ENCODE measurements at places on chromosomes 1 and 21.

DNA sequence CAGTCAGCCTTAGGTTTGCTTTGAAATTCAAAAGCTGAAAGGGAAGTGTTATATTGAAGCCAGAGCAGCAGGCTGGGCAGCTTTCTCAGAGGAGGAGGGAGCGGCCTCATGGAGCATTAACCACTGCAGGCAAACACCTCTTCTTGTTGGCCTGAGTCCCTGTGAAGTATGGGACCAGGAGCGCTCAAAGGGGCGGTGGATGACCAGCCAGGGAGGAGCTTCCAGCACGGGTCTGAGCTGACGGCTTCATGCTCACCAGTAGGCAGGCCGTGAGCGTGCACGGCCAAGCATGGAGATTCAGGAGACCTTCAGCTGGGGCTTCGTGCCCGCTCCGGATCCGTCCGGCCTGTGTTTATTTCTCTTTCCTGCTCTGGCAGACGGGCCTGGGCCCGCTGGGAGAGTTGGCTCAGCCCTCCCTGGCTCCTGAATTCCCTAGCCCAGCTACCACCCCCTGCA, 245.2 kb downstream of the TRABD2B start:
- no peak for DNase-seq

GRCh38 chr1:61450872-61451571, 273.9 kb downstream of the TM2D1 start:
- DNase-seq = no peak

DNA sequence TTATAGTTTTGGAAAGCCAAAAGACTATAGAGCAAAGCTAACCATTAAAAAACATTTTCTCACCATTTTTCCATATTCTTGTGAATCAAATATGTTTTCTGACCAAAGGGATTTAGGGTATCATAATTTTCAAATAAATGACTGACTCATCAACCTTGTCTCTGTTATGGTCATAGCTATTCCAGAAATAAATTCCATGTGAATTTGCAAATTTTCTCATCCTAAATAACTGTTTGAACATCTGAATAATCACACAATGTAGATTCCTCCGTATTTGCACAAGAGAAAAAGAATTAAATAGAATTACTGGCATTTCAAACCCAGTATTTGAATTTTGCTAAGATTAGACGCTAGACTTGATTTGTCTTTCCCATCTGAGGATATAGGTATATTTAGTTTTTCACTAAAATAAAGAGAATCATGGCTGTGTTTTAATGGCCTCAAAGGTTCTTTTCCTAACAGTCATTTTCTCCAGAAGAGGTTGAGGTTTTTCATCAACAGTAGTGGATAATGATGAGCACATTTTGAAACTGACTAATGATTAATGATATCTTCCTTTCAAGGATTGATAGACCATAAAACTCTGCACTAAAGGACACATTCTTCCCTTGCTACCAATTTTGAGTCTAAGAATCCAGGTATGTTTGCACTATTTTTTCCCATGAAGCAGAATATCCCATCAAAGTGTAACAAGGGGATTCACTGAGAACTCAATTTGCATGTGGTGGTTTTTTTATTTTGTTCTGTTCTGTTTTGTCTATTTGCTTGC, 9.5 kb upstream of the DUSP23 start:
- DNase-seq = no peak

DNA sequence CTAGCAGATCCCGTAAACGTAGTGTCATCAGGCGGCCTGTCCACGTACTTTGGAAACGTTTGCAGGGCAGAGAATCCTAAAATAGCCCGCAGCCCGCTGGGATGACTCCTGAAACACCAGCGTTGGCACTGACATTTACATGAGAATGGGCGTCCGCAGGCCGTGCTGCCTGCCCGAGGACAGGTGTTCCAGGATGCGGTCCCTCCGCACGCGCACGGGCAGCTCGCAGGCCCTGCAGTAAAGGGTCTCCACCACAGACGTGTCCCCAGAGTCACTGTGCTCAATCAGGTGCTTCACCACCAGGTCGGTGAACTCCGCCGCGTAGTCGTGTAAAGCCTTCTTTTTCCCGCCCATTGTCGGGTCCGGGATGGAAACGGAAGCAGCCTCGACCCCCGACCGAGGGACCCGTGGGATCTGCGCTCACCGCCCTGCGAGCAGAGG, 5.8 kb upstream of the CCDC27 start:
- DNase-seq = no peak

DNA sequence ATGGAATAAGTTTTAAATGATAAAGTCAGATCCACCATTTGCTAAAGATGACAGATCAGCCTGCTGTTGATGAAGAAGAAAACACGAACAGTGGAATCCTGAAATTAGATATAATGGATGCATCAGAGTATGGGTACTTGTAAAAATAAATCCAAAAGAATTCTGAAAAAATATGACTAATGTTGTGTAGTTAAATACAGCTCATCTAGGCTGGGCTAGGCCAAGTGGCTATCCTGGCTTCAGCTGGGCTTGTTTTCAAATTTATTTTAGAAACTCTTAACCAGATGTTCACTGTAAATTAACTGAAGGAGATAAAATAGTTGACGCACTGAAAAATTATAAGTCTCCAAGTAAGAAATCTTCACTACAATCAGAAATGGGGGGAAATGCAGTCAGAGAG, 7.4 kb upstream of the RGS2 start:
- no peak for DNase-seq

DNA sequence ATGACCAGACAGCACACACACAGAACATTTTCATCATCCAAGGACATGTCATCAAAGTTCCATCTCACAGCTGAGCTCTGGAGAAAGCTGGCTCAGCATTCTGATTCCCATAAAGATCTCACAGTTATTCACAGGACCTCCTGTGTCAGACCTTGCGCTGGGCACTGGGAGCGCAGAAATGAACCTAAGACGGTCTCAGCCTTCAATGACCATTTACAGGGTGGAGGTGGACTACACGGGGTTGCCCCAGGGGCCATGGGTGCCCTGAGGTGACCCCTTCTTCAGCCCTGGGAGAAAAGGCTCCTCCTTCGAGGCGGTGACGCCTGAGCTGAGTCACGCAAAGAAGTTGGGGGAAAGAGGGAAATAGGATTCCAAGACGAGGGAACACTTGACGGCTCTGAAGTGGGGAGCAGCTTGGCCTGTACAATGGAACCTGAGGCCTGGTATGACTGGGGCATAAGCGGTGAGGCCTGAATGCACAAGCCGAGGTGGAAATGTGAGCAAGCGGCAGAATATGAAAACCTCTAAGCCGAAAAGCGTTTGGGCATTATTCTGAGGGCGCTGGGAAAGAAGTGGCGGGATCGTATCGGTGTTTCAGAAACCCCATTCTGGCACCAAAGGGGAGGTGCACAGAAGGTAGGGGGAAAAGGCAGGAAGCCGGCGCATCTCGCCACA, 797 bp downstream of the CC2D1B start:
- no peak for DNase-seq

- DNase-seq = no peak
These were observed 4.0 kb downstream of the ZBTB7B start for GRCh38 chr1:155006601-155007101.

Measured in mesothelial cell of epicardium (in vitro differentiated cells).